ENCODE measurements at places on chromosomes 7 and 10.

DNA sequence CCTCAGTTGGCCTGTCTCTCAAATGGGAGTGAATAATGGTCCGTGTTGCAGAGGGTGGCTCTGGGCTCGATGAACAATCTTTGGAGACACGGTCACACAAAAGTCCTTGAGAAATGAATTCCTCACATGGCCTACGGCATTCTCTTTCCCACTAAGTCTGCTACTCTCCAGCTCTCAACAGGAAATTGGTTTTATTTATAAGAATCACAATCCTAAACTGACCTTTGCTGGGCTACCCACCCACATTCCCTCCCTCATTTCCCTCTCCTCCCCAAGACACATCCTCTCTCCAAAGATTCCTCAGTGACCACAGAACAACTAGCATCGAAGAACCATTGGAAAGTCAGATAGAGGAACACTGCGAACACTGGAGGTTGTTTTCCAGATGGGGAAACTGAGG is 4.7 kb downstream of the AFAP1L2 start:
- DNase-seq, result no peak

- no peak for DNase-seq
These were observed 101.5 kb downstream of the ZNF92 start for GRCh38 chr7:65475040-65475726.

DNA sequence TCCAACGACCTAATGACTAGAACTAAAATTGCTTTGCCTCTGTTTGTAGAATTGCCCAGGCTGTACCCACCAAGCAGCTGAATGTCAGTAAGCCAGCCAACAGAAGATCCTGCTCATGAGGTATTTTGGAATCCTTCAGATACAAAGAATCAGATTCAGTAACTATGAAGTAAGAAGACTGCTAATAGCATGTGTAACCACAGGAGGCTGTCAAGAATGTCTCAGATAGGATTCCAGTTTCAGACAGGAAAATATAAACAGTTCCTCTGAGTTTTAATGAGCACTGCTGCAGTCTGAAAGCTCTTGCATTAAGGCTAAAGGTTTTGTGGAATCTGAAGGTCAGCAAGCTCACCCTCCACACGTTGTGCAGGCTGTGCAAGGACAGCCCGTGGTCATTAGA is 112.6 kb upstream of the ADAM12 start:
- no peak for DNase-seq

- DNase-seq, result no peak
These were observed 114.0 kb downstream of the WDR37 start for GRCh38 chr10:1169981-1170866.

DNA sequence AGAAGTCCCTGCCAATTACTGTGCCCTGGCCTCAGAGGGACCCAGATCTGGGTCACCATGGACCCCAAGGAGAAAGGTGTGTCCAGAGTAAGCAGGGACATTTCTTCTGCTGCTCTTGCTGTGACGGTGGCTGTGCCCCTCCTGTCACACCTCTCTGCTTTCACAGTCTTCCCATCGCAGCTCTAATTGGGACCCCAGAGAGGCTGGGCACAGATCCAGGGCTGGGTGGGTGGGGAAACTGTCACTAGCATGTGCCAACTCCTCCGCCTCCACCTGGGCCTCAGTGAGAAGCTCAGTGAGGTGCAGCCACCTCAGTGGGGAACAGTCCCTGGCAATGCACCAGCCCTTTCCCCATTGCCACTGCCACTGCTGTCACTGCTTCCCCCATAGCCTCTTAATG is 37.3 kb upstream of the ADCYAP1R1 start:
- DNase-seq, result no peak

DNA sequence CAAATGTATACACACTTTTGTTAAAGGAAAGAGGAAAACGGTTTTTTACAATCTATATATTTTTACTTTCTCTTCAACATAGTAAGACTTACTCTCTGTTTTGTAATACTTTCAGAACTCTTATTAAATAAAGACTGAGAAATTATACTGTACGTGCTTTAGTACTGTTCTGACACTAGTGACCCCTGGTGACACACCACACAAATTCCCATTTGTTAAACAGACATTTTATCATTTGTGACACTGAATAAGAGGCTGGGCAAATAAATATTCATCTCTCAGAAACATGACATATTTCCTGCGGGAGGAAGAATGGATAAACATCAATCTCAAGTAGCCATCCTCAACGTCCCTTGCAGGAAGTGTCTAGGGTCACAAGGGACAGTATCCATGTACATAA is 68.9 kb upstream of the ZNF33B start:
- no peak for DNase-seq

- no peak for DNase-seq
These were observed 126.6 kb downstream of the PTPN20 start for GRCh38 chr10:47037654-47038425.
